ENCODE measurements at places on chromosomes 3 and 15.

DNA sequence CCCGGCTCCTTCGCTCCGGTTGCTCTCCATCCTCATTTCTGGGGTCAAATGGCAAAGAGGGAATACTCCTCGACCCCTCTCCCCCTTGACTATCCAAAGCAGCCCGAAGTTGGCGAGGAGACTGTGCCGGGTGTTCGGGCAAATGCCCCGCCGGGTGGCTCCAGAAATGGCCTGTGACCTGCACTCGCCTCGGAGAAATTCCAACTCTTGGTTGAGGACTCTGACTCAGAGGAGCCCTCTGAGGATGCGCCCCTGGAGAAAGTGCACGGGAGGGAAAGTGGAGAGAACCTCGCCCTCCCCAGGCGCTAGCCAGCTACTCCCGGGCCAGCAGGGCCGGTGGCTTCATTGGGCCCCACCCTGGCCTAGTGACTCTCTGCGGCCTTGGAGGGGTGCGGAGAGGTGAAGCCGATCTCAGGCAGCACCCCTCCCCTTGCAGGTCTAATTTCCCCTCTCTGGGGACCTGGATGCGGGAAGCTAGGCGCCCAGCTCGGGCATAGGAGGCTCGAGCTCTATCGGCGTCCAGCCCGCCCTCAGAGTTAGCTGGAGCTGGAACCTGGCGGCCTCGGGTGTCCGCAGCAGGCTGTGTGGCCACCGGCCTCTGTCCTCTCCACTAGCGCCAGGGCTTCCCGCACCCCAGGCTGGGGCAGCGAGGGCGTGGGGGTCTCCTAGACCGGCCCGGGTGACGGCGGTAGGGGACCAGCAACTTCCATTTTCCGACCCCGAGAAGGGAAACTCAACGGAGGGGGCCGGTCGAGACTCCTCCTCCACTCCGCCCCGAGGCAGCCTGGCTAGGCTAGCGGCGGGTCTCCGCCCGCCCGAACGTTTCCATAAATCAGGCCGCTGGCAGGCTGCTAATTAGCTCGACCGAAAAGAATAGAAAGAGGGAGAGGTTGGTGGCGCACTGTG, 29.4 kb downstream of the NR2F2 start:
- DNase-seq = no peak

- no peak for DNase-seq
Measured at GRCh38 chr3:52844290-52844975, 9.6 kb upstream of the MUSTN1 start.

DNA sequence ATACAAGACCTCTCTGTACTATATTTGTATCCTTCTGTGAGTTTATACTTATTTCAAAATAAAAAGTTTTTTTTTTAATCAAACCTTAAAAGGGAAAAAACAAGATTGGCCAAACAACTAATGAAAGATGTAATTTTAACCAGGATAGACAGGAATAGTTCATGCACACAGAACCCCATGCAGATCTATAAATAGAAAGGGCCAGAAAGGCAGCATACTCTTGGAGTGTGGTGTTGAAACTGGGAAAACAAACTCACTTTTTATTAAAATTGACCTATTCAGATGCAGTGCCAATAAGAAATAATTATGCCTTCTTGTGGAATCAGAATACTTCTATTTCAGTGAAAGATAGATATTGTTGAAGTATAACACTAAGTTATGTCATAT, 204.6 kb downstream of the PLCL2 start:
- DNase-seq = no peak

- no peak for DNase-seq
Measured at GRCh38 chr15:74642348-74642733, 26.7 kb downstream of the CLK3 start.

DNA sequence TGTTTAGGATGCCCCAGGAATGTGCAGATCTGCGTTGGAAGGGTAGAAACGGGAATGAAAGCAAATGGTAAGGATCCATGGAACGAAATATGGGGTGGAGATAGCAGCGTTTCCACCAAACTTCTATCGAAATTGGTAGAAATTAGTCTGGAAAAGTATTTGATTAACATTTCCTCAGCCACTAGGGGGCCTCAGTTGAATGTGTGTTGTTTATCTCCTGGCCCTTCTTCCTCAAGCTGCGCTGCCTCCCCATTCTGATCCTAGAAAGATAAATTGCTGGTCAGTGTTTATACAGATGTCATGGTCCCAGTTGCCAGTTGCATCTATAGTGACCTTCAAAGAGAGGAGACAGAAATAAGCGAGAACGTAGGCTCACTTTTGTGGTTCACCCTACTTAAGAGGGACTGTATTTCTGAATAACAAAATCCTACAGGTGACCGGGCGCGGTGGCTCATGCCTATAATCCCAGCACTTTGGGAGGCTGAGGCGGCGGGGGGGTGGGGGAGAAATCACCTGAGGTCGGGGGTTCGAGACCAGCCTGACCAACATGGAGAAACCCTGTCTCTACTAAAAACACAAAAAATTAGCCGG, 457.1 kb downstream of the SQOR start:
- DNase-seq = no peak

DNA sequence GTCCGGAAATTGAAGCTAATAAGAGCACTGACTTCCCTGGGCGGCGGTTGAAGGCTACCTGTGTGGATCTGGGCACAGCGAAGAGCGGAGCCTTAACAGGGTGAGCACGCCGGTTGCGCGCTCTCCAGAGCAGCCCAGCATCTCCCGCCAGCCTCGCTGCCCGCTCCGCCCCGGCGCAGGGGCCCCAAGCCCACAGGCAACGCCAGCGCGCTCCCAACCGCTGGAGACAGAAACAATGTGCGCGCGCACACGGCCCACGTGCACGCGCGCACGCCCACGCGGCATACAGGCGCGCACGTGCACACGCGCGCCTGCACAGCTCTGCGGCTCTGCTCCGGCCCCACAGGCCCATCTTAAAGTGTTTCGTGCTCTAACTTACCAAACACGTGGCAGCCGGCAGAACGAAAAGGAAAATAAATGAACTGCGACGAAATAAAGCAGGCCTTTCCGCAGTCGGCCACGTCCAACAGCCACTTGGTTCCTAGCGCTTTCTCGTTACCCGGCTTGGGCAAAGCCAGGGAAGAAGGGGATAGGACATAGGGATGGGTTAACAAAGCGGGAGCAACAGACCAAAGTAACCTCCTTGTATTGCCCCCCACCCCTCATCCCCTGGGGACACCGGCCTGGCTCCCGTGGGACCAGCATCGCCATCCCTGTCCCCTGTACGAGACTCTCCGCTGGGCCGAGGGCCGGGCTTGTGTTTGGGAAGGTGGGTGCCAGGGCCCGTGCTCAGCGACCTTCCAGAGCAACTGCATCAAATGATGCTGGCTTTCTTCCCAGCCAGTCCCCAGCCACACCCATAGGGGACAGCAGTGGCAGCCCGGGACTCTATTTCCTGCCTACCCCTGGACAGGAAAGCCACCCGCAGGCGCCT, 203.7 kb downstream of the ABHD5 start:
- no peak for DNase-seq

- DNase-seq = no peak
Measured at GRCh38 chr15:36221992-36222391, 357.4 kb upstream of the CDIN1 start.

DNA sequence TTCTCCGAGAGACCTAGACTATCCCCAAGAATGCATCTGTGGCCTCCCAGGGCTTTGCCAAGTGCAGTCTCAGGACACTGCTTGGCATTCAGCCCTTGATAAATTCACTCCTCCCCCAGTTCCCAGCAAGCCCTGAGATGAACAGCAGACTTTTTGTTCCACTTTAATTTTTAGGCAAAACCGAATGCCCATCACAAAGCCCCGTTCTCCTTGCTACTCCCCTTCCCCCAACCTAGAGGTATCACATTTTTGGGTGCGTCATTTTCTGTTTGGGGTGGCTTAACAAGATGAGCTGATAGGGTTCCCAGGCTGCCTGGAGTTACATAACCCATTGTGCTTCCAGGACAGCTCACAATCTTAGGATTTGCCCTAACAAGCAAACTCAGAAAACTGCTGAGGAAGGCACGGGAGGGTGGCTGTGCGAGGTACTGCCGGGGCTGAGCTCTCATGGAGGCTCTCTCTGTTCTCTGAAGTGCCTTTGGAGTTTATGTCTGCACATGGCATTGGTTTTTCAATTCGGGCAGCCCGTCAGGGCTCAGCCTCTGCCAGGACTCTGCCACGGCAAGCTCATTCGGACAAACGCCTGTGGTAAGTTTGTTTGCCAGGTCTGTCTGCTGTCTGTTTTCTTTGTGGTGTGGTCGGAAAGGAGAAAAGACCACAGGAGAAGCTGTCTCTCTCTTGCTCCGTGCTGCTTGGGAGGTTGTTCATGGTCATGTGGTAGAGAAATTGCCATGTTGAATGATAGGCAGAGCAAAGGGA, at the start of gene TRAK1:
Gene TRAK1, plus strand, starts transcription at position 385 of the 759 bp plus-strand sequence. Its CDS starts 113 bp downstream, at position 498.
- no peak for DNase-seq

- DNase-seq = no peak
Measured at GRCh38 chr3:168093790-168094189, 1.9 kb downstream of the GOLIM4 start.

- DNase-seq = no peak
Measured at GRCh38 chr3:82496890-82497560, 735.6 kb upstream of the GBE1 start.

DNA sequence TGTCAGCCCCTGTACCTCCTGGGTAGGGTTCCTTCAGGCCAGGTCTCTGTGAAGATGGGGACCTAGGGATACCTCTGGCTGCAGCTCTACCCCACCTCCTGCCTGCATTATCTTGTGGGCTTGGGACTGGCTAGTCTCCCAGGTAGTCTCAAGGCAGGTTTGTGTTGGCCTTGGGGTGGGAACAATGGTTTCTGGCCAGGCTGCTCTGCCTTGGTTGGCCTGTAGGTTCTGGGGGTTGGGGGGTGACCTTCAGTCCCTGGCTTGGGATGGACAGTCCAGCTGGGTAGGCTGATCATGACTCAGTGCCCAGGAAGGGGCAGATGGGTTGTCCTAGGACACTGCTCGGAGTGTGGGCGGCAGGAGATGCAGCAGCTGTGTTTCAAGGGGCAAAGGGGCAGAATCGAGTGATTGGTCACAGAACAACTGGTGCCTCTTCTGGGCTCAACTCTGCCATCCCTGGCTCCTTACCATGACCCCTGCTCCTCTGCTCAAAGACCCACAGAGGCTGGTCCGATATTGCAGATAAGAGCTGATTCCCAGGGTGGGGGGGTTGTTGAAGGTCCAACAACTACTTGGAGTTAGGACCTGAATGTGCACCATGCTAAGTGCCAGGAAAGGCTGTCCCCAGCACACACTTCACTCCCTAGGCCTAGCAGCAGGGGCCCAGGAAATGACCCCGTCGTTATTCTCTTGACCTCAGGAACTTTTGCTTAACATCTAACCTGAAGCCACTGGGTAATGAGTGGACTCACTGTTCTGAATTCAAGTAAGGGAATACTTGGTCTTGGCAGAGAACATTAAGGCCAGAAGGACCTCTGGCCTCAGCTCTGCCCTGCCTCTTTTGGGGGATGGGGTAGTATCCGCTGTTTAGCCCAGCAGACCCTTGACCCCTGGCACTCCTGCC, 18.1 kb upstream of the BSN start:
- no peak for DNase-seq

DNA sequence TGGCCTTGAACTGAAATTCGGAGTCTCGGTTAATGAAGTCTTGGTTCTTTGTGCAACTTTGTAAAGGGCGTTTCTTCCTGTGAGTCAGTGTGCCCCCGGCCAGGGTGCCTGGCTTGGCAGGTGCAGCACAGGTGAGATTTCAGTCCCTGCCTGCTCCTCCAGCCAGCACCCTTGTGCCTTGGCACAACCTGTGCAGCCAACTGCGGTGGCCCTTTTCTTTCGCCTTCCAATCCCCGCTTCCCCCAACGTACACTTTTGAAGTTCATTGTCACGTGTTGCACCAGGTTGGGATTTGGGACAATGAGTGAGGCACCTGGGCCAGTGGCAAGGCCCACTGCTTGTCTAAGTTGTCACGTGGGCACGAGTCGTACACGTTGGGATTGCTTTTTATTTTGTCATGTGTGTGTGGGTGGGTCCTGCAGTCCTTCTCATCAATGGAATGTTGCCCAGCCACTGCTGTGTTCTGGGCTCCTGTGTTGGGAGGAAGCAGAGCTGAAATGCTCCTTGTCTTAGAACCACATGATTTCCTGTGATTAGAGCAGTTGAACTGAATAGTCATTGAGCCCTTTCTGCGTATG, 242.9 kb upstream of the BHLHE40 start:
- no peak for DNase-seq

- DNase-seq = no peak
Measured at GRCh38 chr15:92502336-92502735, 108.7 kb downstream of the ST8SIA2 start.

GRCh38 chr15:96122077-96123027, 208.1 kb upstream of the NR2F2 start:
- no peak for DNase-seq

DNA sequence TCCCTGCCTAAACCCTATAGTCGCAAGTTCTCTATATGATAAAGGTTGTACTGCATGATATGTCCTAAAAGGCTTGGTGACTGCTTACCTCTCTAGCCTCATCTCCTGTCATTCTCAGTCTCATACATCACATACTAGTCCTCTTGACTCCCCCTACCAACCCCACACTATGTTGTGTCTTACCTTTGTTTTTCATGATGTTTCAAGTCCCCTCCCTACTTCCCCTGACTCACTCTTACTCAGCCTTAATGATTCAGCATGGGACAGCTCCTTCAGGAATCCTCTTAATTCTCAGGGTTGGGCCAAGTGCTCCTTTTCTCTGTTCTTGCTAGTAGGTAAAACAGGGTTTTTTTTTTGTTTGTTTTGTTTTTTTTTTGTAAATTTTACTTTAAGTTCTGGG, 49.6 kb downstream of the SLMAP start:
- no peak for DNase-seq

DNA sequence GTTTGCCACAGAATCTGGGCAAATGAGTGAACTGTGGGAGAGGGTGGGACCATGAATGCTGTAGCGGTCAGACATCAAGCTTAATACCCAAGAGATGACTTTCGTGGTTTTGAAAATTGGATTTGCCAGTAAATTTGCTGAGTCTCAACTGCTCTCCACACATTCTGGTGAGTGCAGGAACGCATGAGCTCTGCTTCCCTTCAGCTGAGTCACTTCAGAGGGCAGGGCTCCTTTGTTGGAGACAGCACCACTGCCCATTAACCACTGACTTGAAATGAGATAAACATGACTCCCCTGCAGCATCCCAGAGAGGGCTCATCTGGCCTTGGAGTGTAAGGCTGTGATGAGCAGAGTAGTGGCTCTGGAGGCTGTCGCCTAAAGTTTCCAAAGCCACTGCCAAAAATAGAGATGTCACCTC, 22.6 kb downstream of the RARRES1 start:
- DNase-seq = no peak

GRCh38 chr15:97806766-97807165, 153.7 kb upstream of the ARRDC4 start:
- DNase-seq = no peak

Data from activated gamma-delta T cell treated with anti-CD3 and anti-CD28 coated beads, Interleukin-2, amount 50 U/mL, for 16 hours (primary cell).